AG09319 (cell line): ENCODE measurements at places on chromosomes 16 and 17.

- DNase-seq: no peak
These were observed 701 bp downstream of the PDP2 start for GRCh38 chr16:66881014-66881417.

- DNase-seq: no peak
These were observed 67.8 kb downstream of the C16orf78 start for GRCh38 chr16:49441366-49441780.

DNA sequence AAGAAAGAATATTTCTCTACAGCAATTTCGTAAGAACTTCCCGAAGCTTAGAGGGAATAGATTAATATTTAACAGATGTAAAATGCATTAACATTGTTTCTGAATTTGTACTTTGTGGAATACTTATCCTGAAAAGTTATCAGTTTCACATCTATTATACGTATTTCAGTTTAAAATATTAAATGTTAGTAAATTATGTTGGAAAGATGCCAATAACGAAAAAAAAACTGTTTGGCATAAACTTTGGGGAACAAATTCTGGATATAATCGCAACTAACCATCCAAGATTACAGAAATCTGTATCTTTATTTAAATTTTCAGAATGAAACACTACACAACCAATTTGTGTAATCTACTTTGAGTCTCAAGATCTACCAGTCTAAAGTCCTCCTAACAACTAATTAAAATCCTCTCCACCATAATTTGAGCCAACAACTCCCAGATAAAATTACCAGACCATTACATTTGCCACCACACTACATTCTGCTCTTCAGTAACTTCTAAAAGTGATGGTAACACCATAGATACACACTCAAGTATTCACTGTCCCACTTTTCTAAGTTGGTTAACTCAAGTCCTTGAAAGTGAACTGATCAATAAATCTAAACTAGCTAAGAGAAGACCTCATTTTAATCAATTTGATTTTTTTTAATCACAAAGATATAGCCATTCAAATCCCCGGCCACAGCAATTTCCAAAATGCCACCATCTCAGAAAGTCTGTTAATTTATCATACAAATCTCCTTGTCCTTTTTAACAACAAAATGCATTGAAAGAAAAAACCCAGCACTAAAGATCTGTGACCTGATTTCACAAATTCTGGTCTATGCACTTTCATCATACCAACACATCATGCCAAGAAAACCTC is 2.0 kb downstream of the SIAH1 start:
- no peak for DNase-seq

- DNase-seq: no peak
These were observed 20.2 kb downstream of the ENPP7 start for GRCh38 chr17:79750650-79751545.

- DNase-seq: no peak
These were observed 177.6 kb downstream of the AIPL1 start for GRCh38 chr17:6257336-6257735.

DNA sequence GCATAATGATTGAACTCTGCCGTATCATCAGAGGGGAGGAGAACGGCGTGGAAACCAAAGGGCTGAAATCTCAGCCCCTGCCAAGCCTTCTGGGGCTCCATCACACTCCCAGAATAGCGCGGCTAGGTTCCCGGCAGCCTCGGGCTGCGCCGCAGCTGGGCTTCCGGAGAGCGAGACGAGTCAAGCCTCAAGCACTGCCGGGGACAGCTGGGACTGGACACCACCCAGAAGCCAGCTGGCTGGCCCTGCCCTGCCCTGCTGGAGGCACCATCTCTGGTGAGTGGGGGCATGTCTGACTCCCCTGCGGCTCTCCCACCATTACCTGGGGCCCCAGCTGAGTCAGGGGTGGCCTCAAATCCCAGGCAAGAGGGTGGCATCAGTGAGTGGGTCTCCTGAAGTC is 7.2 kb upstream of the GPRC5C start:
- DNase-seq: no peak

DNA sequence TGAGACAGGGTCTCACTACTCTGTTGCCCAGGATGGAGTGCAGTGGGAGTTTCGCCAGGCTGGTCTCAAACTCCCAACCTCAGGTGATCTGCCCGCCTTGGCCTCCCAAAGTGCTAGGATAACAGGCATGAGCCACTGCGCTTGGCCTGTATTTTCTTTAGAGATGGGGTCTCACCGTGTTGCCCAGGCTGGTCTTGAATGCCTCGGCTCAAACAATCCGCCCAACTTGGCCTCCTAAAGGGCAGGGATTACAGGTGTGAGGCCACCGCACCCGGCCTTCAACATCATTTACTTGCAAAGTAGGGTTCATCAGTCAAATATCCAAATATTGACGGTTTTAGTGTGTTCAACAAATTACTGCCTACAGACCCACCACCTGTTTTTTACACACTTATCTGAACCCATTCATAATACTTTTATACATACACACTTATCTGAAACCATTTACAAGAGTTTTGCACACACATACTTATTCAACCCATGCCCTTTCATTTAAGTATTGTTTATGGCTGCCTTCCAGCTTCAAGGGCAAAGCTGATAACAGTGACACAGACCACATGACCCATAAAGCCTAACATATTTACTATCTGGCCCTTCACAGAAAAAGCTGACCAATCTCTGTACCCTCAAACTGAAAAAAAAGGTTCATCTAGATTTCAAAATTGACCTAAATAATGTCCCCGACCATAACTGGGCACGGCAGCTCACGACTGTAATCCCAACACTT is 11.9 kb downstream of the TMEM170A start:
- no peak for DNase-seq

DNA sequence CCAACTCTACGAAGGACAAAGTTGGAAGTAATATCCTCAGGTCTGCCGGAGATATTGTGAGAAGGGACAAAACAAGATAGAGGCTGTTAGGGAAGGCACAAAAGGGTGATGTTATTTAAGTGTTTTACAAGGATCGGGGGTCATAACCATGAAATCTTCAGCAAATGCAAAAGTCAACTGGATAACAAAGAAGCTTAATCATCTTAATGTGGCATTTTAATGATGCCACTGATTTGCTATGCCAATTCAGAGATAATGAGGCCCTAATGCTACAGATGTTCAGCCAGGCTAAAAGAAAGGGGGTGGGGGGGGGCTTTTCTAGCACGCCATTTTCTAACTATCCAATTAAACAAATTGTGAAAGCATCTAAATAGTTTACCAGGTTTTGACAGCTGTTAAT is 63.1 kb downstream of the IKZF3 start:
- no peak for DNase-seq

DNA sequence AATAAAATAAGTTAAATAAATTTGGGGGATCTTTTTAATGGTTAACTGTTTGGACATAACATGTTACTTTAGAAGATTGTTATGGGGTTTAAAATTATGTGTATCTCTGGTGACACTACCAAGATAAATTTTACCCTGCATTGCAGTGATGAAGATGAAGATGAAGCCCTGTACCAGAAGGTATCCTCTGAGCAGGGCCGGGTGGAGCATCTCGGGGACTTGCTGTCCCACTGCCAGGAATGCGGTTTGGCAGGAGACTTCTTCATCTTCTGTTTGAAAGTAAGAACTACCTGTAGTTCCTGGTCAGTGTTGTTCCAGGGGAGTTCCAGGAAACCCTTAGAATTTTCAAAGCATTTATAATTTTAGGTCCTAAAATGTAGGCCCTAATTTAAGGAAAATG is 64.0 kb downstream of the TANGO6 start:
- no peak for DNase-seq

- no peak for DNase-seq
These were observed 26.1 kb downstream of the ZFPM1 start for GRCh38 chr16:88478889-88479792.

DNA sequence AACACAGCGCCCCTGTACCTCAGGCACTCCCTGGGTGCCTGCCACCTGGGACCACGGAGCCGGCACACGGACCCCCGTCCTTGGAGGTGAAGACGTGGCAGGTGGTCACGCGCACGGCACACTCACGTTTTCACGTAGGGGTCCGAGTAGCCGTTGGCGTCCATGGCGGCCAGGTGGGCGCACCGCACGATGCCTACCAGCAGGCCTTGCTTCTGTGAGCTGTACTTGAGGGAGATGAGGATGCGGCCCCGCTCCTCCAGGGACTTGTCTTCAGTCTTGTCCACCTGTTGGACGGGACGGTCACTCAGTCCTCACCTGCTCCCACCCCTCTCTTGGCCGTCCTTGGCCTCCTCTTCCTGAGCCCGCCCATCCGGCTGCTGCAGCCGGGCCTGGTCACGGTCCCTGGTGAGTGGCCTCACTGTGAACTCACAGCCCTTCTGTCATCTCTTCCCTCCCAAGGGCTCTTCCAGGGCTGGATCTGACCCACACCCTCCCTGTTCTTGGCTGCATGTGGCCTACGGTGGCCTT is 18.8 kb downstream of the SCGB1C2 start:
- DNase-seq: no peak

DNA sequence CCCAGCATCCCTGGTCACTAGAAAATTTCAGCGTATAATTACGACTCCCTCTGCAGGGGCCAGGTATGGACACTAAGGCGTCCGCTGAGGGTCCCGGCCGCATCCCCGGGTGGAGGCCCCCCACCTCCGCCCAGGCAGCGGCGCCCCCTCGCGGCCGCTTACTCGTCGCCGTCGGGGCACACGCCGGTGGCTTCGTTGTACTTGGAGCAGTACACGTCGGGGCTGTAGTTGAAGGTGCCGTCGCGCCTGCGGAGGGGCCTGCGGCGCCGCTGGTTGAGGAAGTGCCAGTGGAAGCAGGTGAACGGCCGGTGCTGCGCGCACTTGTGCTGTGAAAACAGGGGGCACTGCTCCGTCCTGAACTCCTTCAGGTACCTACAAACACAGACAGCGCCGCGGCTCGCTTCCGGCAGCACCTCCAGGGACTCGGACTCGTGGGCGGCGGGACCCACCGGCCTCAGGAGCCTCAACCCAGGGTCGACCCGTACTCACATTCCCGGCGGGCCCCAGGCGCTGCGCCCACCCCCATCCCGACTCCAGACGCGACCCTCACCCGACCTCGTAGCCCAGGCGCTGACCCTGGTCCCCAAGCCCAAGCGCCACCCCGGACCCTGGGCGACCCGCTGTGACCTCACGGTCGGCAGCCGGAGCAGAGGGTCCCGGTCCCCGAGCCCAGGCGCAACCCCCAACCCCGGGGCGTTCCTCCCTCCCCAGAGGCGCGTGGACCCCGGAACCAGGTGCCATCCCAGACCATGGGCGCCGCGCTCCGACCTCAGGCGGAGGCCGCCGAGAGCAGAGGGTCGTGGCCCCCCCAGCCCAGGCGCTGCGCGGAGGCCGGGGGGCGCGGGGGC is 596 bp downstream of the UNKL start:
- no peak for DNase-seq

- no peak for DNase-seq
These were observed 321.0 kb downstream of the CPPED1 start for GRCh38 chr16:12482455-12483220.

GRCh38 chr17:40563220-40564052 is 1.8 kb downstream of the CCR7 start:
- no peak for DNase-seq

- DNase-seq: no peak
These were observed 67.8 kb upstream of the CDH5 start for GRCh38 chr16:66298571-66299120.

- no peak for DNase-seq
These were observed 5.7 kb upstream of the KRT17 start for GRCh38 chr17:41629826-41630670.

DNA sequence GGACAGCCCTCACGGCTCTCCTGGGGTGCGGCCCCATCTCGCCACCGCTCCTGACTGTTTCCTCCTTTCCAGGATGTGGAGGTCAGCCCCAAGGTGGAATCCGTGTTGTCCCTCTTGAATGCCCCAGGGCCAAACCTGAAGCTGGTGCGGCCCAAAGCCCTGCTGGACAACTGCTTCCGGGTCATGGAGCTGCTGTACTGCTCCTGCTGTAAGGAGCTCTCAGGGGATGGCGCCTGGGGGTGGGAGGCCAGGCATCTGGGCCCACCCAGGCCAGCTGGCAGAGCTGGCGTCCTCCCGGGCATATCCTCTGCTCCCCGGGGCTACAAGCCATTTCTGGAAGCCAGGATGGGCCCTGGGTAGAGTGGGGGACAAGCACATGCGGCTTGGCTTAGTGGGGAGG is 13.2 kb downstream of the IL34 start:
- no peak for DNase-seq

DNA sequence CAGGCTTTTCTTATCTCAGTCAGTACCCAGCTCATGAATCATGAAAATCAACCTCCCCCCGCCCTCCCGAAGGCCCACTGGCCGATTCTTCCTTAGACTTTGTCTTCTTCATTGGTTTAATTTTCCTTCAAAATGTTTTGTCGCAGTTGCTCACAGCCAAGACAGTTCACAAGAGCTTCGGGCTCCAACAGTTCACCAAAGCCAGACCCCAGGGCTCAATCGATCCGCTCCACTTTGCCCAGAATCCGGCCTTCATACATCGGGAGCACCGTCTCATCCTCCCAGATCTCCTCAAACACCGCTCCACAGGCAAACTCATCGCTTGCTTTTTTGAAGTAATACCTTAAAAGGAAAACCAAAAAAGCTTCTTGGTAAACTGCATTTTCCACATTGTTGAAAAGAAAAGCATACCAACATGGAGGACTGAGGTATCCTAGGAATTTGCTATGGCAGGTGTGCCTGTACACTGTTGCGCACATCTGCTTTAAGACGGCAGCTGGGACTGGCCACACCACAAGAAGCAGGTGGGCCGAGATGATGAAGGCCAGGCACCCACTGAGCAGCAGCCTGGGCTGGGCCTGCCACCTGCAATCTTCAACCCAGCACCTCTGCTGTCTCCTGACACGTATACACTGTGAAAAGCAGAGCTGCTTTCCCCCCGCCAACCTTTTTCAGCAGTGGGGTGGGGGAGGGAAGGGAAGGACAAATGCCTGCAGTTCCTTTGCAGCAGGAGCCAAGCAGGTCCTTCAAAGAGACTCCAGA is 31.5 kb downstream of the AXIN2 start:
- DNase-seq: no peak

GRCh38 chr16:11797957-11798299 is 870 bp upstream of the ZC3H7A start:
- no peak for DNase-seq

GRCh38 chr17:81011951-81012350 is 20.3 kb downstream of the CHMP6 start:
- DNase-seq: no peak

DNA sequence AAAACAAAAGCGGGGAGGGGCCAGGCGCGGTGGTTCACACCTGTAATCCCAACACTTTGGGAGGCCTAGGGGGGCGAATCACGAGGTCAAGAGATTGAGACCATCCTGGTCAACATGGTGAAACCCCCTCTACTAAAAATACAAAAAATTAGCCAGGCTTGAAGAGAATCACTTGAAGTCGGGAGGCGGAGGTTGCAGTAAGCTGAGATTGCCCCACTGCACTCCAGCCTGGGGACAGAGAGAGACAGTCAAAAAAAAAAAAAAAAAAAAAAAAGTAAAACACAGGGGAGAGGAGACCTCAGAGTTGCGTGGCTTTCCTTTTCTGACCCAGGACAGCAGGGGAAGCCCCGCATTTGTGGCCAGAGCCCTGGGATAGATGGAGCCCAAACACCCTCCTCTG is 19.9 kb downstream of the ACTG1 start:
- DNase-seq: no peak

DNA sequence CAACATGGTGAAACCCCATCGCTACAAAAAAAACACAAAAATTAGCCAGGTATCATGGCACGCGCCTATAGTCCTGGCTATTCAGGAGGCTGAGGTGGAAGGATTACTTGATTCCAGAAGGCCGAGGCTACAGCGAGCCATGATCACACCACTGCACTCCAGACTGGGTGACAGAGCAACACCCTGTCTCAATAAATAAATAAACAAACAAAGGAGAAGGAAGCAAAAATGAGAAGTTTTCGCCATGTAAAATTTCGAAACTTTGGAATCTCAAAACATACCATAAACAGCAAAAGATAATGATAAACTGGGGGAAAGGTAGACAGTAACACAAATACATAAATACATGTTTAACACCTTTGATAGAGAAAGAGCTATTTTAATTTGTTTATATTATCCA is 130.9 kb downstream of the ZFHX3 start:
- no peak for DNase-seq
